H1 (cell line): ENCODE measurements at places on chromosomes 6 and 20.

DNA sequence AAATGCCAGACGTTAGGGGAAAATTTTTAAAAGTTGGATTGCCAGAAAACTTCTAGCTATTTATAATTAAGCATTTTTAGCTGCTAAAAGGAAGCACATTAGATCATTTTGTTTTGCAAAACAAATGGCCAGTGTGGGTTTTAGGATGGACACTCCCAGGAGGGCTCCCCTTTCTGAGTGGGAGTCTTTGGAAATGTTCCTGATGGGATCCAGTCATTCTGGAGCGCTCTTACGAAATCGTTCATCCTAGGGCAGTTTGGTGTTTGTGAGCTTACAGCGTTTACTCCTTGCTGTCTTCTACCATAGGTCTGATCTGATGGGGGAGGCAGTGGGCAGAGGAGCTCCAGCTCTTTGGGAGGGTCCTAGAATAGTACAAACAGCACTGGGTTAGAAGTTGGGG lies 14.7 kb downstream of the GNAS start:
- no peak for DNase-seq

DNA sequence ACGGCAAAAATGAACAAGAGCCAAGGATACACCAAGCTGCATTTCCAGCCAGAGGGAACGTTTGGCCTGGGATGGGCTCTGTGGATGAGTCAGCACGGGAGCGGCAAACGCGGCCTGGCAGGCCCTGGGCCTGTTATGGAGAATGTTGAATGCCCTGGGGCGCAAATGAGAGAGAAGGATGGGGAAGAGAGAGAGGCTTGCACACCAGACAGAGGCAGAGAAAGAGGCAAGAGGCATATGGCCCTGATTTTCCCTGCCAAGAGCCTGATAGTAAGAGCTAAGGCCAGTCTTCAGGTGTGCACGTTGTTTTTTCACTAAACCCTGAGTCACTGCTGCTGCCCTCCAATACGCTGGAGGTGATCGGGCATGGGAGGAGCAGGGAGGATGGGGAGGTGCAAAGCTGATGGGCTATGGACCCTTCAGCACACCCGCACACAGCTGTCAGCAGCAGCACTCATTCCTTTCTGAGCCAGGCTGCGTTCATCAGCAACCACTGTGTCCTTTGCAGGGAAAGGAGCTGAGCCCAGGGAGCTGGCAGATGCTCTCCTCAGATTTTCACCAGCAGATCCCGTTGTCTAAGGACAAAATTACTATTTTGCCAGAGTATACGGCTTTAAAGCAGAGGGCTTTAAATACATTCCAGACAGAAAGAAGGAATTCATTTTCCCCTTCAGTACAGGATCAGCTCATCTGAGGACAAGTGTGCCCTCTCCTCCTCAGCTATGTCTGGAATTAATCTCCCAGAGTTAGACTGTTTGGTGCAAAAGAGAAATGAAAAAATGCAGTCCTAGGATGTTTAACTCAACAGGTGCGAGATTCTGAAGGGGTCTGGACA lies 61.7 kb upstream of the SLC22A23 start:
- no peak for DNase-seq

DNA sequence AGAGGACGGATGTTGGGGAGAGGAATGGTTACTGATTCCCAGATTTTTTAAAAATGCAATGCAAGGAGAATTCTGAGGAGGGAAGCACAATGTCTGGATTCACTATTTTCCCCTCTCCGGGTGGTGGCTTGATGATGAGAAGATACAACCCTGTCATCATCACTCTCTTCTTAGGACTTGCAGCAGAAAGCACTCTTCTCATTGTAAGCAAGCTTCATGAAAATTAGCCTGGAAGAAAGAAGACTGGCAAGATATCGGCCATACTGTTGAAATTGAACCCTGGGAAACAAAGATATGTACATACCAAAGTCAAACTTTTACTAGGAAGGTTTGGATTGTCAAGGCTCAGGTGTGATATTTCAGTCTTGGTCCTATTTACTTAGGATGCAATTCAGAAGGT lies 195.7 kb downstream of the EDN1 start:
- DNase-seq = no peak

DNA sequence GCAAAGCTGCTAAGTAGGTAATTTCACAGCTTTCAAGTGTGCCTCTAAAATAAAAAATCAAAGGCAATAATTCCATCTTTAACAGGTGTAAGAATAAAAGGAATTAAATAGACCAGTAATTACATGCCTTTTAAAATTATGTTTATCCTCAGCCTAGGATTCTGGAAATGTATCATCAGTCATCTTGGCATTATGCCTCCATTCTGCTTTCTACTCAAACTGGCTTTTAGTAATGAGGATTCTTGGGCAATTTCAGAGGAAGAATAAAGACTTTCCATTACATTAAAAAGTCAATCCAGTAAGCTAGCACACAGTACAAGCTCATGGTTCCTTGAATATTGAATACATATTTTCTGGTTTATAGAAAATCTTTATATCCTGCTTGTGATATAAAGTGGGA lies 44.7 kb downstream of the GSTA2 start:
- no peak for DNase-seq

GRCh38 chr6:123520217-123520616 lies 116.5 kb downstream of the TRDN start:
- no peak for DNase-seq

- no peak for DNase-seq
Observed at GRCh38 chr6:150144294-150144868, 1.5 kb downstream of the PPP1R14C start.

DNA sequence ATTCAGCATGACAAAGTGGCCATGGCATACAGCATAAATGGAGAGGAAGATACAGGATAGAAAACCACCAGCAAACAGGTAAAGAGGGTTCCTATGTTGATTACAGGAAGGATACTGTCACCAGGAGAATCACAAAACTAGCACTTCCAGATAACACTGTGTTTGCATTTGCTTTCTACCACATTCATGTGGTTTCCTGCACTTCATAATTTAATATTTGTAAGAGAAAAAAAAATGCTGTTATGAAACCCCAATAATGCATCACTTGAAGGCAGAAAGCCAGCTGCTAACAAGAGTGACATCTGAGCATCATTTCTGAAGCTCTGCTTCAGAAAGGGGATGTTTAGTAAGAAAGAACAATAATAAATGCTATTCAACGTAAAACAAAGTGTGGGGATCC lies 106.6 kb downstream of the ATXN1 start:
- DNase-seq = no peak

DNA sequence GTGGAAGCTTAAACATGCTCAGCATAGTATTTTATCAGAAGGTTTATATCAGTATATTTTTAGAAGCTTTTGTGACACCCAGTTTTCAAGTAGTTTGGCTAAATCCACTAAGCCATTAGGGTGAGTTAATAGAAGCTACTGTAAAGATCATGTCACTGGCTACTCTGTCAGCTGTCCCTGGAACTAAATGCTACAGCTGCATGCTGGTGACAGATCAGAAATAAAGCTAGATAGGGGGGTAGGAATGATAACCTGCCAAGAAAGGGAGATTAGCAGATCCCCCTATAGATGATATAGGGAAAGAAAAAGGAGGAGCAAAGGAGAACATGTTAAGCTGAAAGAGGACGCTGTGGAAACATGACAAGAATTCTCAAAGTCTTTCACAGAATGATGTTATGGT lies 363.2 kb downstream of the QKI start:
- DNase-seq = no peak

DNA sequence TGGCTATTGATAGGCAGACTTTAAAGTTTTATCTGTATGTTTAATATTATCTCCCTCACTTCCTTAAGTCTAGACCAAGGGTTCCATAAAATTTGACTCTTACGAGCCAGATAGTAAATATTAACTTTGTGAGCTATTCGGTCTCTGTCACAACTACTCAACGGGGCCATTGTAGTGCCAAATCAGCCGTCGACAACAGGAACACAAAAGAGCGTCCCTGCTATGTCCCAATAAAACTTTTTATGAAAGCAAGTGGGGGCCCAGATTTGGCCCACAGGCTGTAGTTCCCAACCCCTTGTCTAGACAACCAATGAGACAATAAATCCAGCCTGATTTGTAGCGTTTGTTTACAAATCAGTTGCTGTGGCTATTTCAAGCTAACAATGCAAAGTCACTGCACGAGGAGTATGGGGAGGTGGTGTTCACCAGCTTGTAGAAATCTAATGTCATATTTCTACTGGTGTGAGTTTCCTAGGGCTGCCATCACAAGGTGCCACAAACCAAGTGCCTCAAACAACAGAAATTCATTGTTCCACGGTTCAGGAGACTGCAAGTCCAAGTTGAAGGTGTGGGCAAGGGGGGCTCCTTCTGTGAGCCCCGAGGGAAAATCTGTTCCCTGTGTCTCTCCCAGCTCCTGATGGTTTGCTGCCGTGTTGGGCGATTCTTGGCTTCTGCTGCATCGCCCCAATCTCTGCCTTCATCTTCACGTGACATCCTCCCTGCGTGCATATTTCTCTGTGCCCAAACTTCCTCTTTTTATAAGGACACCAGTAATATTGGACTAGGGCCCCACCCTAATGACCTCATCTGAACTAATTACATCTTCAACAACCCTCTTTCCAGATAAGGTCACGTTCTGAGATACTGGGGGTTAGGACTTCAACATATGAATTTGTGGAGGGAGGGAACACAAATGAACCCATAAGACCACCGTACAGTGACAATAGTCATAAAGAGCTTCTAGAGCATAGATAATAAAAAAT lies 356.0 kb upstream of the JARID2 start:
- no peak for DNase-seq

GRCh38 chr6:158630938-158631616 lies 13.5 kb downstream of the DYNLT1 start:
- no peak for DNase-seq

GRCh38 chr20:57576002-57576401 lies 15.1 kb downstream of the PCK1 start:
- no peak for DNase-seq

- DNase-seq = no peak
Observed at GRCh38 chr6:39553860-39554802, 171.1 kb downstream of the KIF6 start.

DNA sequence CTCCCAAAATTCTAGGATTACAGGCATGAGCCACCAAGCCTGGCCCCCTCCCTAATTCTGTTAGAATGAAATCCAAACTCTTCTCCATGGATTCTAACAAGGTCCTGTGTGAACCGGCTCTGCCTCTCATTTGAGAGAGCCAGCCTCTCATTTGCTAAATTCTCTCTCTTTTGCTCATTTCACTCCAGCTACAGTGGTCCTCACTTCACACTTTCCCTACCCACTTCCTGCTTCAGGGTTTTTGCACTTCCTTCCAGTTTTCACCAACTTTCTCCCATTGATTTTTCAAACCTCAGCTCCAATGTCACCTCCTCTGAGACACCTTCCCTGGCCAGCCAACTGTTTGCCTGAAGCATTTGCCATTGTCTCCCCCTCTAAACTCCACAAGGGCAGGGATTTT lies 5.1 kb downstream of the COX4I2 start:
- no peak for DNase-seq

GRCh38 chr6:146859206-146859605 lies 260.4 kb downstream of the ADGB start:
- DNase-seq = no peak

DNA sequence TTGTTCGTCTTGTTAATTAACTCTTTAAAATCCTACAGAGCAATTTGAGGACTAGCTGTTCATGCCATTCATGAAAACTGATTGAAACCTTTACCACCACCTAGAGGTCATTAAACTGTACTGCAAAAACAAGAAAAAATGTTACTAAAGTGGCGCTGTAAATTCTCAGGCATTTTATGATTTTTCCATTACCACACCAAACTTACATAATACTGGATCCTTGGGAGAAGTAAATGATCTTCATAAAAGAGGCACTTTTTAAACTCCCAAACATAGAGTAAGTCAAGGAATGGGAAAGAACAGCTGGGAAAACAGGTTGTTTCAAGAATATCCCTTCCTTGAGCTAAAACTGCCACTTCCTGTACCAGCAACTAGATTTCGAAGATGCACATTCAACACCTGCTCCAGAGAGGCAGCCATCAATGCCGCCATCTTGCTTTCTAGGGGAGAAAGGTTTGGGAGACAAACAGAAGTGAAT lies 54.3 kb downstream of the MYLIP start:
- DNase-seq = no peak

DNA sequence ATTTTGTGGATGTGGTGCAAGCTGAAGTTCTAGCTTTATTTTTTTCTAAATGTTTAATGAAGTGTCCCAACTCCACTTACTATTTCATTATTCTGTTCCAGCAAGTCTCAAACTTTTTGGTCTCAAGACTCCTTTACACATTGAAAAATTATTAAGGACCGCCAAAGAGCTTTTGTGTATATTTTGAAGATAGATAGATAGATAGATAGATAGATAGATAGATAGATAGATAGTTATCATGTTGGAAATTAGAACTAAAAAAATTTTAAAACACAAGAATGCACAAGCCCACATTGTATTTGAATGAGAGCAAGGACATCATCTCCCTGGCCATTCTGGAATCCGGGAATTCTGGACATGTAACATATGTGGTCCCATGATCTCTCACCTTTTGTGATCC lies 181.2 kb upstream of the SNX9 start:
- DNase-seq = no peak

- no peak for DNase-seq
Observed at GRCh38 chr6:24445704-24446103, 43.0 kb downstream of the MRS2 start.

- no peak for DNase-seq
Observed at GRCh38 chr20:35007413-35007812, 51.7 kb downstream of the MYH7B start.

DNA sequence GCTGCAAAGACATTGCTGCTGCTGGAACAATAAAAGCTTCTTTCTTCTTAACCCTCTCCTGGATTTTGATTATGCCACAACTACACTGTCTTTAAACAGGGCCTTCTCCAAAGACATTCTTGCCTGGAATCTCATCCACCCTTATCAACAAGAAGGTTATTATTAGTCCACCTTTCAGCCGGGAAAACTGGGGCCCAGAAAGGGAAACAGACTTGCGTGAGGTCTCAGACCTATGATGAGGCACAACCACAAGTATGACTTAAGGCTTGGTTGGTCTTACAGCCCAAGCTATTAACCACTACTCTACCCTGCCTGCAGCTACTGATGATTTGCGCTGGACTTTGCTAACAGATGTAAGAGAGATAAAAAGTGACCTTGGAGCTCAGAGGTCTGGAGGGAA lies 62.8 kb upstream of the CTNNBL1 start:
- no peak for DNase-seq

DNA sequence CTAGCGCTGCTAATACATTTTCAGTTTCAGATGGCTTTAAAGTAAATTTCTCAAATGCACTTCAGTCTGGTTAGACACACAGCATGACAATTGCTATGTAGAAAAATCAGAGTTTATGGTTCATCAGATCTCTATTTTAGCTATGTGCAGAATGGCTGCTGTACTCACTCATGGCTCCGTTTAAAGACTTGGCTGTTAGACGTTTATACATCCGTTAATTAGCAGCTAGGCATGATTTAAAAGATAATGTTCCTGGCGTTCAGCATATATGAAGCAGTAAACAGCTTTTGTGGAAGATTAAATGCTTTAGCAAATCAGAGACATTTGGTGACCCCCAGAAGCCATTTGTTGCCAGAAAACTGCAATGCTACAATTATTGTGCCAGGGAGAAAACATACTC lies 350.0 kb upstream of the MANEA start:
- no peak for DNase-seq

DNA sequence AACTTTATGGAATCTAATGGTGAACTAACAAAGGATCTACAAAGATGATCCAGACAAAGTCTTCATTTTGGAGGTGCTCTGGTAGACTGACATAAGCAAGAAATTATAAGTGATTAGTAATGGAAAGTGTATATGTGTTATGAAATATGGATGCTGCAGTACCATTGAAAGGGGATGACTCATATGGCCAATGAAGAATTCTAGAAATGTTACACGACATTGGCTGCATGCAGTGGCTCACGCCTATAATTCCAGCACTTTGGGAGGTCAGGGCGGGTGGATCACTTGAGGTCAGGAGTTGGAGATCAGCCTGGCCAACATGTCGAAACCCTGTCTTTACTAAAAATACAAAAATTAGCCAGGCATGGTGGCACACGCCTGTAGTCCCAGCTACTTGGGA lies 23.5 kb downstream of the CFAP206 start:
- no peak for DNase-seq
